CD8-positive, alpha-beta memory T cell (primary cell): ENCODE measurements at places on chromosomes 16 and 17. TPM values are rescaled to one million over a fixed set of nuclear protein-coding genes. Genes with fewer than 3 reads are reported as not detected.

The ALKBH5 gene
- total RNA-seq: 123 TPM

The TBC1D3G gene
- total RNA-seq: not detected

GRCh38 chr16:84032458-84033178, 10.0 kb downstream of the SLC38A8 start:
- H3K27me3 ChIP-seq: no peaks in the 10 kb centered on the region
- no peaks in the 10 kb centered on the region for H3K36me3 ChIP-seq
- H3K27ac ChIP-seq: no peak overlapping the region
- DNase-seq: no peak
- H3K4me3 ChIP-seq: no peak overlapping the region

DNA sequence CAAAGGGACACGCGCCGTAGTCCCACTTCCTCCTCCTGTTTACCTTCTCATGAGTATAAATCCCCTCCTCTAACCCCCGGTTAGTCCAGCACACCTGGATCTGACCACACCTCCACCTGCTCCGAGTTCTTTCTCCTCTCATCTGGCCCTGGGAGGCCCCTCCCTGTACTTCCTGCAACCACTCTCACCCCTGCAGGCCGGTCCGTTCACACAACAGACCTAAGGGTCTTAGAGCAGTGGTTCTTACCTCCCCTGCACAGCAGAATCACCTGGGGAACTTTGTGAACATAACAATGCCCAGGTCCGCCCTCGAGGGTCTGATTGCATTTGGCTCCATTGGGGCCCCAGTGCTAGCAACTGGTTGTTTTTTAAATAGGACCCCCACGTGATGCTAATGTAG, 24.8 kb downstream of the TMEM114 start:
- no peak for DNase-seq
- no peak overlapping the region for H3K4me3 ChIP-seq
- H3K27me3 ChIP-seq: no peaks in the 10 kb centered on the region
- H3K4me1 ChIP-seq: no peaks in the 10 kb centered on the region

GRCh38 chr17:19533718-19534561, at the start of gene SLC47A1:
TSS of gene SLC47A1 (plus strand) at chr17:19533854. CDS start at chr17:19533940, 86 bp downstream.
- peaks cover 8% of the 10 kb centered on the region for H3K4me1 ChIP-seq
- no peak within 1 kb of the TSS for H3K27ac ChIP-seq
- peak; percentile 17 for DNase-seq
- no peaks in the 10 kb centered on the region for H3K36me3 ChIP-seq
- no peak within 1 kb of the TSS for H3K4me3 ChIP-seq

DNA sequence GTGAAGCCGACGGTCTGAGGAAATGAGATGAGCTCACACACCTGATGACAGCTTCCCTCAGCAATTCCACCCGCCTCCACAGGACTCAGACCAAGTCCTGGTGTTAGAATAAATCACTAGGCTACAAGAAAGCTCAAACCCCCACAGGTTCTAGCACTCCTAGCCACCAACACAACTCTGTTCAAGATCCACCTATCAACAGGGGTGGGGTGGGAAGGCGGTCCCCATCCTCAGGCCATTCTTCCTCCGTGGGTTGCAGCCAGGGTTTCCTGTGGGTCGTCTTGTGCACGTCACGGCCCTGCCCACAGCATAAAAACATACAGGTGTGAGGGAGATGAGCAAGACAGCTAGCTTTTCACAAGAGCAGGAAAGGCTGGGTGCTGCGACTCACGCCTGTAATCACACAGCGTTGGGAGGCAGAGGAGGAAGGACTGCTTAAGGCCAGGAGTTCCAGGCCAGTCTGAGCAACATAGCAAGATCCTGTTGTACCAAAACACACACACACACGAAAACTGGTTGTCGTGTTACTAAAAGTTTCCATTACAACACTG, 81.1 kb downstream of the ANKRD11 start:
- peaks cover 98% of the 10 kb centered on the region for H3K4me1 ChIP-seq
- peak; percentile 74 for DNase-seq
- no peak overlapping the region for H3K4me3 ChIP-seq
- no peaks in the 10 kb centered on the region for H3K36me3 ChIP-seq

DNA sequence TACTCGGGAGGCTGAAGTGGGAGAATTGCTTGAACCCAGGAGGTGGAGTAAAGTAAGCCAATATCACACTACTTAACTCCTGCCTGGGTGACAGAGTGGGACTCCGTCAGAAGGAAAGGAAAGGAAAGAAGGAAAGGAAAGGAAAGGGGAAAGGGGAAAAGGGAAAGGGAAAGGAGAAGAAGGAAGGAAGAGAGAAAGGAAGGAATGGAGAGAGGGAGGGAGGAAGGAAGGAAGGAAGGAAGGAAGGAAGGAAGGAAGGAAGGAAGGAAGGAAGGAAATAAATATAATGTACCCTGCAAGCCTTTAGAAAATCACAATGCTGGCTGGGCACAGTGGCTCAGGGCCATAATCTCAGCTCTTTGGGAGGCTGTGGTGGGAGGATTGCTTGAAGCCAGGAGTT, 27.3 kb downstream of the SLC5A11 start:
- no peaks in the 10 kb centered on the region for H3K4me1 ChIP-seq
- no peak overlapping the region for H3K4me3 ChIP-seq
- no peak for DNase-seq
- H3K27ac ChIP-seq: no peak overlapping the region
- H3K27me3 ChIP-seq: no peaks in the 10 kb centered on the region

GRCh38 chr16:62036802-62037135, 531 bp upstream of the CDH8 start:
- DNase-seq: no peak
- H3K27me3 ChIP-seq: no peaks in the 10 kb centered on the region
- no peak overlapping the region for H3K27ac ChIP-seq
- H3K4me3 ChIP-seq: no peak overlapping the region

- DNase-seq: no peak
- H3K27ac ChIP-seq: no peak overlapping the region
- no peak overlapping the region for H3K4me3 ChIP-seq
- no peaks in the 10 kb centered on the region for H3K36me3 ChIP-seq
- no peaks in the 10 kb centered on the region for H3K4me1 ChIP-seq
- no peaks in the 10 kb centered on the region for H3K27me3 ChIP-seq
These were observed 13.7 kb downstream of the GLP2R start for GRCh38 chr17:9839433-9839832.

The MEFV gene
- not detected for total RNA-seq

The LGALS9B gene
- not detected for total RNA-seq

GRCh38 chr17:80561541-80562114, 17.0 kb downstream of the RPTOR start:
- DNase-seq: no peak
- H3K4me3 ChIP-seq: no peak overlapping the region

- H3K4me1 ChIP-seq: no peaks in the 10 kb centered on the region
- DNase-seq: no peak
- no peak overlapping the region for H3K27ac ChIP-seq
- H3K27me3 ChIP-seq: no peaks in the 10 kb centered on the region
These were observed 201.1 kb downstream of the FTO start for GRCh38 chr16:53905028-53905427.

- H3K4me1 ChIP-seq: peaks cover 67% of the 10 kb centered on the region
- H3K27me3 ChIP-seq: no peaks in the 10 kb centered on the region
- no peak for DNase-seq
- H3K36me3 ChIP-seq: no peaks in the 10 kb centered on the region
- H3K4me3 ChIP-seq: peak overlapping the region; percentile 54
These were observed 52.2 kb downstream of the SDK2 start for GRCh38 chr17:73592079-73592415.

- peak overlapping the region; percentile 93 for H3K27ac ChIP-seq
- peak; percentile 40 for DNase-seq
- H3K36me3 ChIP-seq: peaks cover 31% of the 10 kb centered on the region
- peaks cover 63% of the 10 kb centered on the region for H3K4me1 ChIP-seq
These were observed 1.3 kb downstream of the METTL23 start for GRCh38 chr17:76727745-76728456.

The FBXL16 gene
- total RNA-seq: 11.1 TPM

The CMTM1 gene
- 8.6 TPM for total RNA-seq

DNA sequence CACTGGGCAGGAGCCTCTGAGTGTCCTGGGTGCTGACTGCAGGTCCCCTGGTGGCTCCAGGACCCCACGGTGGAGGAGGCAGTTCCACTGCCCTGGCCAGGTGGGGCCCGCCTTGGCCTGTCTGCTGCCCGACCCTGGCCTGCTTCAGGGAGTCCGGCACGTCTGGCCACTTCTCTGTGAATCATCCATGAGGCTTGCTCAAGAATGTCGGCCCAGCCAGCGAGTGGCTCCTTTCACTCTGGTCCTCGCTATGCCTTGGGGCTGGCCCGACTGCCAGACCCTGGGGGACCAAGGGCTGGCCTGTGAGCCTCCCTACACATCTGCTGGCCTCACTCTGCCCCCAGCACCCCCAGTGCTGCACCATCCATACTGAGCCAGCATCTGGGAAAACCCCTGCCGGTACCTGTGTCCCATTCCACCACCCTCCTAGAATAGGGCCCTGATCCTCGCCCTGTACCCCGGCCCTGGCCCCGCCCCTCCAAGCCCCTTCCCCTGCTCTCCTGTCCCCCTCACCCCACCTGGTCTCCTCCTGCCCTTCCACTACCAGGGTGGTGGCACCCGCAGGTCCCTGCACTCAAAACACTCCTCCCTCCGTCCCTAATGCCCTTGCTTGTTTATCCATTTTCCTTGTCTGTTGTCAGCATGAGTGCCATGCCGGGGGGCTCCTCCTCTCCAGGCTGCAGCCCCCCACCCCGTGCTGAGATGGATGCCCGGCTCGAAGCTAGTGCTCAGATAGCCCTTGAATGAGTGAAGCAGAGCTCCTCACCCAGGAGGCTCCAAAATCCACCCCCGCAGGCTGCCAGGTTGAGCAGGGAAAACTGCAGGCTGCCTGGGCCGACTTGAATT, 35.5 kb downstream of the ADCY7 start:
- DNase-seq: no peak
- no peaks in the 10 kb centered on the region for H3K27me3 ChIP-seq
- H3K36me3 ChIP-seq: peaks cover 41% of the 10 kb centered on the region

GRCh38 chr16:57859331-57859730, 57.0 kb upstream of the KIFC3 start:
- no peaks in the 10 kb centered on the region for H3K36me3 ChIP-seq
- H3K27me3 ChIP-seq: no peaks in the 10 kb centered on the region
- H3K4me1 ChIP-seq: no peaks in the 10 kb centered on the region
- DNase-seq: no peak
- H3K27ac ChIP-seq: no peak overlapping the region

DNA sequence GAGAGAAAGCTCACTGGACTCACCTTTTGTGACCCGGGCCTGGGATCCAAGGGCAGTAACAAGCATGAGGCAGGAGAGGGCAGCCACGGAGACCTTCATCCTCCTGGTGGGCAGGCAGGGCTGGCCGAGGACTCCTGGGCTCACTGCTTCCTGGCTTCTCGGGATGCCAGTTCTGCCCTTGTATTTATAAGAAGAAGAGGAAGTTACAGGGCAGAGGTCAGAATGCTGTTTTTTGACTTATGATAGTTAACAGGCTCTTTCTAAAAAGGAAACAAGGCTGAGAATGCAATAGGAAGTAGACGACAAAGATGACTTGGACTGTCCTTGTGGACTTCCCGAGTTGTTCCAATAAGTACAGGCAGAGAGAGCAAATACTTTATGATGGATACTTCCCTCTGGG, at the start of gene CCL23:
CCL23 (minus strand) TSS at position 174 of the 400 bp plus-strand sequence; CDS start at position 99, 75 bp downstream.
- H3K4me1 ChIP-seq: no peaks in the 10 kb centered on the region
- no peaks in the 10 kb centered on the region for H3K36me3 ChIP-seq
- no peaks in the 10 kb centered on the region for H3K27me3 ChIP-seq
- no peak for DNase-seq

DNA sequence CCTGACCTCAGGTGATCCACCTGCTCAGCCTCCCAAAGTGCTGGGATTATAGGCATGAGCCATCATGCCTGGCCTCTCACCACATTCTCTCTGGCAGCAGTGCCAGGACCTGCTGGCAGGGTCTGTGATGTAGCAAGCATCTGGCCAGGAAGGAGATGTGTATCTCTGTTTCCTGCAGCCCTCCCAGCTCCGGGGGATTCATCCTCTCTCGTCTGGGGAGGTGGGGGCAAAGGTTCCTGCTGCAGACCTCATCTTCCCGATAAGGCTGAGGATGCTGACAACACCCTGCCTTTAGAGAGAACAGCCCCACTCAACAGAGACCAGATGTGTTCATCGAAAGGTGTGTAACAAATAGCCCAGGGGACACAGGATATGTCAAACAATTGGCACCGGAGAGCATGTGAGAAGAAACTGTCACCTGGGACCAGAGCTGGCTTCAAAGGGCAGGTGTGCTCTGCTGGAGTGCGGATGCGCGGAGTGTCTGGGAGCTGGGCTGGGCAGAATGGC, 54.8 kb upstream of the SEC14L1 start:
- H3K4me1 ChIP-seq: peaks cover 28% of the 10 kb centered on the region
- H3K27me3 ChIP-seq: peaks cover 3% of the 10 kb centered on the region
- H3K27ac ChIP-seq: no peak overlapping the region
- peaks cover 4% of the 10 kb centered on the region for H3K36me3 ChIP-seq

GRCh38 chr16:84800158-84800978, 19.4 kb upstream of the CRISPLD2 start:
- no peaks in the 10 kb centered on the region for H3K36me3 ChIP-seq
- no peaks in the 10 kb centered on the region for H3K27me3 ChIP-seq
- no peak overlapping the region for H3K4me3 ChIP-seq
- DNase-seq: no peak
- no peaks in the 10 kb centered on the region for H3K4me1 ChIP-seq

The SEPTIN12 gene
- not detected for total RNA-seq

DNA sequence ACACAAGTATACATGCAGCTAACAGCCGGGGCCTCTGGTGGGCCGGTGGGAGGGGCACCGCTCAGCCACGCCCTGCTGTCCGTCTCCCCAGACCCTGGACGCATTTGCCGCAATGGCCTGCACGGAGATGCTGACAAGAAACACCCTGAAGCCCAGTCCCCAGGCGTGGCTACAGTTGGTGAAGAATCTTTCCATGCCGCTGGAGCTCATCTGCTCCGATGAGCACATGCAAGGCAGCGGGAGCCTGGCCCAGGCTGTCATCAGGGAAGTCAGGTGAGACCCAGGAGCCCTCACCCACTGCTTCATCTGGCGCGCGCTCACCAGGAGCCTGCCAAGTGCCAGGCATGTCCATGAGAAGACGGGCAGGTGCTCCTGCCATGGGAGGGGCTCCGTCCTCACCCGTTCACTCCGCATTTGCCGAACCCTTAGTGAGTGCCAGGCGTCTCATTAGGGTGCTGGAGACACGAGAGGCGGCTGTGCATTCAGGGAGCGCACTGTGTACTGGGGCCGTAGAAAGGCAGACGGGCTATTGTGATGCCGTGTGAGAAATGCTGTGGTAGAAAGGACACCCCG, 51.4 kb upstream of the ENDOV start:
- peaks cover 90% of the 10 kb centered on the region for H3K36me3 ChIP-seq
- no peaks in the 10 kb centered on the region for H3K27me3 ChIP-seq
- H3K4me1 ChIP-seq: no peaks in the 10 kb centered on the region
- no peak for DNase-seq
- H3K4me3 ChIP-seq: no peak overlapping the region

The KIF19 gene
- total RNA-seq: 0.20 TPM

- no peaks in the 10 kb centered on the region for H3K27me3 ChIP-seq
- H3K27ac ChIP-seq: peak overlapping the region; percentile 47
- DNase-seq: peak; percentile 50
- H3K4me3 ChIP-seq: no peak overlapping the region
These were observed 11.7 kb downstream of the CCDC57 start for GRCh38 chr17:82200743-82201497.
